ENCODE measurements at places on chromosomes 2 and 18.

- DNase-seq, result no peak
These were observed 10.5 kb downstream of the SLC66A2 start for GRCh38 chr18:79940814-79941472.

DNA sequence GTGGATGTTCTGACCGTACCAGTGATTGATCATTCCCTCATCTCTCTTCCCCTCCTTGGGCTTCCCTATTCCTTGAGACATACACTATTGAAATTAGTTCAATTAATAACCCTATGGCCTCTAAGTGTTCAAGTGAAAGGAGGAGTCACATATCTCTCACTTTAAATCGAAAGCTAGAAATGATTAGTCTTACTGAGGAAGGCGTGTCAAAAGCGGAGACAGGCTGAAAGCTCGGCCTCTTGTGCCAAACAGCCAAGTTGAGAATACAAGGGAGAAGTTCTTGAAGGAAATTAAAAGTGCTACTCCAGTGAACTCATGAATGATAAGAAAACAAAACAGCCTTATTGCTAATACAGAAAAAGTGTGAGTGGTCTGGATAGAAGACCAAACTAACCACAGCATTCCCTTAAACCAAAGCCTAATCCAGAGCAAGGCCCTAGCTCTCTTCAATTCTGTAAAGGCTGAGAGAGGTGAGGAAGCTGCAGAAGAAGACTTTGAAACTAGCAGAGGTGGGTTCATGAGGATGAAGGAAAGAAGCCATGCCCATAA lies 144.4 kb upstream of the LYPD6 start:
- no peak for DNase-seq

DNA sequence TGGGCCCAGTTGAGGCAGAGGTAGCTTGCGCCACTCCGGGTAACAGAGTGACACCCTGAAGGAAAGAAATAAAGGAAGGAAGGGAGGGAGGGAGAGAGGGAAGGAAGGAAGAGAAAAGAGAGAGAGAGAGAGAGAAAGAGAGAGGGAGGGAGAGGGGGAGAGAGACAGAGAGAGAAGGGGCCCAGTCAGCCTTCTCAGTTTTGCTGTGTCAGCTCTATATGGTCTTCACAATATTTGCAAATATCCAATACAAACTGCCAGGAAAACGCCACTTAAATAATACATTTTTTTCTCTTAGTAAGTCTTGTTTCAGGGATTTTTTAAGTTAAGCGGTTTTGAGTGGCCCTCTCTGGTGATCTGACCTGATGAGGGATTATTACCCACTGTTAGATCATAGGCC lies 5.6 kb upstream of the CHMP1B start:
- DNase-seq, result no peak

GRCh38 chr2:231521-232185 lies 32.2 kb downstream of the SH3YL1 start:
- no peak for DNase-seq

- peak; percentile 60 for DNase-seq
These were observed 41.6 kb downstream of the PKDCC start for GRCh38 chr2:42089340-42089925.

DNA sequence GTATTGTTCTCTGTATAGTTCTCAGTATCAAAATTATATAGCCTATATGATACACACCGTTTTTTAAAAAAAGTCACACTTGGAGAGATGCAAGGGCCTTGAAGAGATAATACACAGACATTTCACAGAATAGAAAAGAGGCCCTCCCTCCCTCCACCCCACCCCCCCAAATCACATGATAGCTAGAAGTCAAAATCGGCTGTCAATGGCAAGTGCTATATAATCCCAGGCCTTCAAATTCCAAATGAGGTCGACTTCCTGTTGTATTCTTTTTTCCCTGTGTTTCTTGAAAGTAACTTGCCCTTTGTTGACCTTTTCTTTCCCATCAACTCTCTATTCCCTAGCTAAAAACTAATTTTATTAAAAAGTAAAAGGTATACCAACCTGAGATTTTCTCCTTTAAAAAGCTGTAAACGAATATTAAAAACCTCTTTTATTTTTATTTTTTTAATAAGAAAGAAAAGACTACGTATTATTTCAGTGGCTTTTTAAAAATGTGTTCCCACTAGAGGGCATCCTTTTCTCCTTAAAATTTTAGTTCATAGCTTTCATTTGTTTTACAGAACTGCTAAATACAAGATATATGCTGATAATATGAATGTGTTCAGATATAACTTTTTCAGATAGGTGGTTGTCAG lies 46.6 kb downstream of the KCMF1 start:
- DNase-seq, result no peak

- DNase-seq, result no peak
These were observed 1321.6 kb upstream of the ACVR2A start for GRCh38 chr2:146523196-146523595.

DNA sequence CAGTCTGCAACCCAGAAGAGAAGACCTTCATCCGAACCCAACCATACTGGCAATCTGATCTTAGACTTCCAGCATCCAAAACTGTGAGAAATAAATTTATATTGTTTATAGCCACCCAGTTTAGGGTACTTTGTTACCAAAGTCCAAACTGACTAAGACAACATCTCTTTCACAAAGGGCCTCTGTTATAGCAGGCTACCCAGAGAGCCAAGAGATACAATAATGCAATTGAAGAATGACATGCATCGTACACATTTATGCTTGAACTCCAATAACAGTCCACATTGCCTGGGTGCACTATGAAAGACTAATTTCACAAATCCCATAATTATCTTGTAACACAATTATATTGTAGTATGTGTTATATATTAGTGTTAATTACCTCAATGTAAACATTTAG lies 39.1 kb upstream of the ANKRD44 start:
- no peak for DNase-seq

DNA sequence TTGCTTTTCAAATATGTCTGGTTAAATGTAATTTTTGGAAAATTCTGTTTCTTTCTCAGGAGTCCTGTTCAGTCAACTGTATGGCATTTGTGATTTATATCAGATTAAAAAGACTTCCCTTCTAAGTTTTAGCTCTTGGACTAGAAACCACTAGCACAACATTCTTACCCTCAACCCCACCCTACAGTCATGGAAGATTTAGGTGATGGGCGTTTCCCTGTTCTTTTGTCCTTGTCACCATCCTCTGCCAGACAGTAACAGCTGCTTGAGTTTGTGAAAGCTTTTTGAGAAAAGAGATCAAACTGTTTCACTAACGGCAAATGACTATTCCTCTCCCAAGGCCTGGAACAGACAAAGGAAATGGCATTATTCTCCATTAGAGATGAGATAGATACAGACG lies 31.8 kb downstream of the SERPINB5 start:
- DNase-seq, result no peak
